ENCODE measurements at places on chromosomes 7 and 10.

DNA sequence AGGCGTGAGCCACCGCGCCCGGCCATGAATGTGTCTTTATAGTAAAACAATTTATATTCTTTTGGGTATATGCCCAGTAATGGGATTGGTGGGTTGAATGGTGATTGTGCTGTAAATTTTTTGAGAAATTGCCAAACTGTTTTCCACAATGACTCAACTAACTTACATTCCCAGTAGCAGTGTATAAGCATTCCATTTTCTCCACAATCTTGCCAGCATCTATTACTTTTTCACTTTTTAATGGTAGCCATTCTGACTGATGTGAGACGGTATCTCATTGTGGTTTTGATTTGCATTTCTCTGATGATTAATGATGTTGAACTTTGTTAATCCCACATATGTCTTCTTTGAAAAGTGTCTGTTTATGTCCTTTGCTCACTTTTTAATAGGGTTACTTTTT lies 1187.9 kb downstream of the XPNPEP1 start:
- no peak for DNase-seq

DNA sequence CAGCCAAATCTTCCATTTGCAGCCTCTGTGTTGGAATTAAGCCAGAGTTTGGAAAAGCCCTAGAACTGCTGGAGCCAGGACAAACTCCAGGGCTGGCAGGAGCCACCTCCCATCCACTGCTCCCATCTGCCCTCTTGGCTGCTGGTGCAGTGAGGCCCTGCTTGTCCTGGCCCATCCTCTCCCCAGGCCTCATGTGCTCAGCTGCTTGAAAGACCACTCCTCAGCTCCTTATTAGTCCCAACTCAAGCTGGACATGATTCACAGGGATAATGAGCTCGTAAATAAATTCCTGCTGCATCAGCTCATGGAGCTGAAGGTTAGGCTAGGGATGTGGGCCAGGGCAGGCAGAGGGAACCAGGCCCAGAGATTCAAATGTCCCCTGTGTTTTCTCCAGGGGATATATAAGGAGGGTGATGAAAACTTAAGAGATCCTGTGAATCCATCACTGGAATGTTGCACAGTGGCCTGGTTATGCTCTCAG lies 282.8 kb downstream of the RPS24 start:
- DNase-seq, result no peak

GRCh38 chr10:26550774-26551526 lies 112.8 kb downstream of the APBB1IP start:
- no peak for DNase-seq

DNA sequence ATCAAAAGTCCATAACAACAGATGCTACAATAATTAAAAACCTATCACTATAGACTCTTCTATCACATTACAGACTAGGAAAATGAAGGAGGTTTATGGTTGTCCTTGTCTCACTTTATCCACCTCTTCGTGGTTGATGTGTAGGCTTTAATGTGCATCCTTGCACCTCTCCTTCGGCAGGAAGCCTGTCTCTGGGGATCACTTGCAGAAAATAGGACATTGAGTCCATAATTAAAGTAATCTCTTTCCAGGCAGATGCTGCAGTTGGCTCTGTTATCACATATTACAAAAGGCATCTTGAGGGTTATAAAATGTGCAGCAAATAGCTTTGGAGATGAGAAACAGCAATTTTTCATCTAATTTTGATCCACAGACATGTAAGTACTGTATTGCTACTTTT lies 168.4 kb downstream of the RELN start:
- DNase-seq, result no peak

DNA sequence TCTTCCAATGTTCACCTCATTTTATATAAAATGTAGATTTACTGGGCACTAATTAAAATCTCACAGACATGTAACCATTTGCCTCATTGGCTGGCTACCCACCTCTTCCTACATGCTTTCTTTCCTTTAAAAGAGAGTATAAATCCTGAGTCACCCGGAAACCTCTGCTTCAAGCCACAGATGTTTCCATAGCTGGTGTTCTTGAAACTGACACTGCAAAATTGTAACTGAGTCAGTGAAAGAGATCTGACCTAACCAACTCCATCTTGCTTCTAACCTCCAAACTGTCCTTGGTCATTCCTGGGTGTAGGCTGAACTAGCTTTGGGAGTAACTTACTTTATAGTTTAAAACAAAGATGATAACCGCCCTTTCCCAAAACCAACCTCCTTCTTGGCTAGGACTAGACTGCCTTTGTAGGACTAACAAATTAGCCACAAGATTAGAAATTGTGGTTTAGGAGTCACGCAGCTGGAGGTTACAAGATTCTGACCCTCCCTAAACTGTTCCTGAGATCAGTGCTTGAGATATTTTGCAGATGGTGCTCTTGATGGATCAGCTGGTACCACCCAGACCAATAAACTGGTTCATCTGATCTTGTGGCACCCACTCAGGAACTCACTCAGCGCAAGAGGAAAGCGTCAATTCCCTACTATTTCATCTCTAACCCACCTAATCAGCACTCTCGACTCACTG lies 33.5 kb downstream of the SVOPL start:
- DNase-seq, result no peak

- DNase-seq, result no peak
Measured at GRCh38 chr7:121503039-121503438, 106.9 kb upstream of the FAM3C start.

DNA sequence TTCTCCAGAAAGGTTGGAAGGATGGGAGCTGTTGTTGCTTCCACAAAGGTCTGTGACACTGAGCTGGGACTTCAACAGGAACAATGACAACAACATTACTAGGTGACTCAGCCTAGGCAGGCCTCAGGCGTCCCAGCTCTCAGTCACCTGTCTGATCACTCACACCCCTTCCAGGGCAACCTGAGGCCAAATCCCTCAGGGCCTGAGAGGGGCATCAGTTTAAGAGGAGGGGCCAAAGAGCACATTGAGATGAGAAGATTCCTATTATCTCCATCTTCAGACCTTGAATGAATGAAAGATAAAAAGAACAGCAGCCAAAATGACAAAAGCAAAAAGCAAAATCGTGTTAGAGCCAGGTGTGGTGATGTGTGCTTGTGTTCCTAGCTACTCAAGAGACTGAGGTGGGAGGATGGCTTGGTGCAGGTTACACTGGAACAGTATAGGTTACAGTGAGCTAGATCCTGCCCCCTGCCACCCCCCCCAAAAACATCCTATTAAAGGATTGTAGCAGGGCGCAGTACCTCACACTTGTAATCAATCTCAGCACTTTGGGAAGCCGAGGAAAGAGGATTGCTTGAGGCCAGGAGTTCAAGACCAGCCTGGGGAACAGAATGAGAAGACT lies at the start of gene ATG9B:
TSS of gene ATG9B (minus strand) at position 60 of the 622 bp plus-strand sequence. CDS start 71 bp downstream, outside the sequence.
- no peak for DNase-seq

- no peak for DNase-seq
Measured at GRCh38 chr7:111877931-111878330, 315.6 kb upstream of the IMMP2L start.

GRCh38 chr7:75885036-75885435 lies 6.2 kb downstream of the RHBDD2 start:
- DNase-seq, result no peak

GRCh38 chr7:106056513-106057203 lies 55.5 kb downstream of the SYPL1 start:
- peak; percentile 69 for DNase-seq

DNA sequence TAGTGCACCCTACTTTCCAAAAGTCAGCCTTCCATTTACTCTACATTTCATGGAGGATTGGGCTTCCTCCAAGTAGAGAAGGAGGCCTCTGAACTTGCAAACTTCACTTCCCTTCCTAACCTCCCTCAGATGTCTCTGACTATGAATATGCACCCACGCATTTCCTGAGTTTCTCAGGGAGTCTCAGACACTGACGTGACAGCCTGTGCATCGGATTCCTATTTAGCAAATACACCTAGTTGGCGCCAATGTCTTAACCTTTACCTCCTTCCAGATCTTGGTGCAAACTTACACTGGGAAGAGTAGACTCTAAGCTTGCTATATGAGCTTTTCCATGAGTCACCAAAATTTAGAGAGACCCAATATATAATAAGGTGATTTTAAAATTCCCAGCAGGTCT lies 920.1 kb upstream of the AUTS2 start:
- DNase-seq, result no peak
